ENCODE measurements at places on chromosomes 1 and 21.

GRCh38 chr1:54743416-54744226, 20.7 kb downstream of the PARS2 start:
- DNase-seq, result no peak

DNA sequence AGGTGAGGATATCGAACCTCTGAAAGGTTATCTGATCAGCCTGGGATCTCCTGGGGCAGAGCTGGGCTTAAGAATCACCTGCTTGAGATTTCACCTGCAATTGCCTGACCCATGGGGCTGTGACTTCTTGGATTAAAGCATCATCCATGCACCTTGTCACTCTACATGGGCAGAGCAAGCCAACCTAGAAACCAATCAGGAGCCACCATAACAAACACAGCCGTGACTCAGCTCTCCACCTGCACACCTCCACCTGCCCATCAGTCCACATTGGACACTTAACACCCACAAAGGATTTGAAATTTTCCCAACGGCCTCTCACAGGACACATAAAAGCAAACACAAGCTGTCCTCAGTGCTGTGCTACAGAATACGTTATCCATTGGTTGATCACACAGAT, 35.1 kb upstream of the ETS2 start:
- DNase-seq, result no peak

GRCh38 chr1:29635501-29636263, 399.4 kb downstream of the PTPRU start:
- no peak for DNase-seq

DNA sequence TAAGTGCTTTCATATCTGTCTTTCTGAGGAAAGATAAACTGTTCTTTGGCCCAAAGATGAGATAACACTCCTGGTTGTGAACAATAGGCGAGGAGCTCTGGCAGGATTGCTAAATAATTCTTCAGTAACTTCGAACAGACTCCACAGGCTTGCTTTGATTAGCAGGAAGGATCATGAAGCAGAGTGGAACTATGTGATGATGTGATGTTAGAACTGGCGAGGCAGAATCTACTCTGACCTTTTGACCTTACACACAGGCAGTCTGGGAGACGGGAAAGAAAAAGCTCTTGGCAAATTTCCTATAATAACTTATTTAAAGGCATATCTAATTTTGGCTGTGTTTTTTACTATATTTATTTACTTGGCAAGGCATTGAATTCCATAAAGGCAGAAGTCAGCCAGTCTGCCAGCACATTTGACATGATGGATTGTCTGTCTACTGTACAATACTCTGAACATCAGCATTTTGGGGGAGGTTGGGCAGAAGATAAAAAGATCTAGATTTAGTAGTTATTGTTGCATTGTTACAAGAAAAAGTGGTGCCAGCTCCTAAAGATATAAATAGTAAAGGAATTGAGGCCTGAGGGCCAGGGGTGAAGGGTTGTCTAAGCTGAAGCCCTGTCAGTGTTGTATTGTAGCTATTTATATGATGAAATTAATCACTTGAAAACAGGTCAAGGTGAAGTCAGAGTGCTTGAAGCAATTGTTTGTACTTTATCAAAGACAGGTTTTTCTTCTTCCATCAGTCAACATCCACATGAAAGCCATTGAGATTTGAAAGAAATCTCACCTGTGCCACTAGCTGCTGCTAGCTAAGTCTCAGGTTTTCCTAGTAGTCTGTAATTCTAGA, 708.8 kb downstream of the LTN1 start:
- no peak for DNase-seq

GRCh38 chr21:32140151-32140550, 138.7 kb downstream of the MIS18A start:
- DNase-seq, result no peak

DNA sequence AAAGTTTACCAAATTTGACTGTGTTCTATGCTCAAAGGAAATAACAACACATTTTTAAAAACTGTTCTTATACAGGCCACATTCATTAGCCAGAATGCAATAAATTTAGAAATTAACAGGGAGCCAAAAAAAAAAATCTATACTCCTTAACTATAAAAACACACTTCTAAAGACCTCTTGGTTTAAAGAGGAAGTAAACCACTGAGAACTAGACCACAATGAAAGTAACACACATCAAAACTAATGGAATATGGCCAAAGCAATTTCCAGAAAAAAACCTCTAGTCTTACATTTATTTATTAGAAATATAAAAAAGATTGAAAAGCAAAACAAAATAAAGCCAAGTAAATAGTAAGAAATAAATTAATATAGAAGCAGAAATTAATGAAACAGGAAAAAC, 48.9 kb upstream of the GADD45A start:
- no peak for DNase-seq

DNA sequence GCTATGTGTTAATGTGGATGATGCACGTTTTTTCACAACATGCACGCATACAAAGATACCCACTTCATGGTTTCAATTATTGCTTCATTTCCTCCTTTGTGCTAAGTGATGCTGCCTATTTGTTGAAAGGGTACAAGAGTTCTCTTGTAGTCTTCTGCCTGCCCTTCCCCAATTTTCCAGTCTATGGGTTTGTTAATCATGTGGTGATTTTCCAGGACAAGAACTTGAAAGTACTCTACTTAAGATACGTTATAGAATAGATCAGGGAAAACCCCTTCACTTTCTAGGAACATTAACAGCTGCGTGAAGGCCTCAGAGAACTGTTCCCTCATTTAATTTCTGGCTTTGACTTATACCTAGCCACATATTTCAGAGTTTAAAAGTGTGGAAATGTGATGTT, 52.1 kb upstream of the SLC44A3 start:
- no peak for DNase-seq

- no peak for DNase-seq
Measured at GRCh38 chr1:78088015-78088414, 42.2 kb downstream of the GIPC2 start.

DNA sequence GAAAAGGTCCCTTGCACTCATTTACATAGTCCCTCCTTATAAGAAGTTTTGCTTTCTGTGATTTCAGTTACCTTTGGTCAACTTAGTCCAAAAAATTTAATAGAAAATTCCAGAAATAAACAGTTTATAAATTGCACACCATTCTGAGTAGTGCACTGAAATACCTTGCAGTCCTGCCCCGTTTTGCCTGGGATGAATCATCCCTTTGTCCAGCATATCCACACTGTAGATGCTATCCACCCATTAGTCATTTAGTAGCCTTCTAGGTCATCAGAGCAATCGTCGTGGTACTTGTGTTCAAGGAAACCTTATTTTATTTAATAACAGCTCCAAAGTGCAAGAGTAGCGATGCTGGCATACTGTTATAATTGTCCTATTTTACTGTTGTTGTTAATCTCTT, 38.0 kb downstream of the SPRTN start:
- no peak for DNase-seq

GRCh38 chr1:109721971-109722370, 9.9 kb downstream of the GSTM5 start:
- DNase-seq, result no peak

- DNase-seq, result no peak
Measured at GRCh38 chr1:196115646-196116045, 492.6 kb downstream of the KCNT2 start.

GRCh38 chr1:221772117-221772516, 30.2 kb upstream of the DUSP10 start:
- no peak for DNase-seq

- DNase-seq, result no peak
Measured at GRCh38 chr1:183039985-183040447, 16.8 kb downstream of the LAMC1 start.

- DNase-seq, result no peak
Measured at GRCh38 chr1:183349201-183349711, 68.9 kb downstream of the NMNAT2 start.

Data from CD4-positive, alpha-beta T cell treated with Interleukin-15 for 1 hour (primary cell).